Skeletal muscle cell (primary cell): ENCODE measurements at places on chromosomes 16 and 17.
A peak's percentile ranks its signal among the peaks of the same experiment; 100 is the strongest.

GRCh38 chr16:3027983-3028715 is 4.3 kb downstream of the THOC6 start:
- DNase-seq: peak; percentile 19

- DNase-seq: no peak
Measured at GRCh38 chr17:68382582-68383085, 74.7 kb downstream of the WIPI1 start.

- DNase-seq: no peak
Measured at GRCh38 chr17:16448490-16448889, 33.1 kb downstream of the TRPV2 start.

GRCh38 chr16:48877946-48878345 is 268.0 kb upstream of the N4BP1 start:
- no peak for DNase-seq
